ENCODE measurements at places on chromosomes 4 and X.

- DNase-seq = no peak
These were observed 56.6 kb upstream of the PACRGL start for GRCh38 chr4:20643631-20644030.

- no peak for DNase-seq
These were observed 440.3 kb upstream of the AADAT start for GRCh38 chr4:170529748-170530722.

DNA sequence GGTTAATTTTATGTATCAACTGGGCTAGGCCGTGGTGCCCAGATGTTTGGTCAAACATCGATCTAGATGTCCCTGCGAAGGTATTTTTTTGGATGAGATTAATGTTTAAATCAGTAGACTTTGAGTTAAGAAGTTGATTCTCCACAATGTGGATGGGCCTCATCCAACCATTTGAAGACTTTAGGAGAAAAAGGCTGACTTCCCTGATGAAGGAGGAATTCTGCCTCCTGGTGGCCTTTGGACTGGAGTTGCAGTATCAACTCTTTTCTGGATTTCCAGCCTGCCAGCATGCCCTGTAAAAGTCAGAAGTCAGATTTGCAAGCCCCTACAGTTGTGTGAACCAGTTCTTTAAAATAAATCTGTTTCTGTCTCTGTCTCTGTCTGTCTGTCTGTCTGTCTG, 91.4 kb downstream of the STK32B start:
- DNase-seq = no peak

GRCh38 chr4:11743236-11743635, 314.5 kb upstream of the HS3ST1 start:
- no peak for DNase-seq

GRCh38 chr4:146142768-146143167, 32.8 kb upstream of the LSM6 start:
- DNase-seq = no peak
